Hematopoietic multipotent progenitor cell treated with erythropoietin and hydrocortisone succinate and interleukin-3 and kit ligand, for 4 days (in vitro differentiated cells): ENCODE measurements at places on chromosomes 7 and 10.

- no peak for DNase-seq
Observed at GRCh38 chr10:65907199-65907712, 1018.6 kb upstream of the LRRTM3 start.

DNA sequence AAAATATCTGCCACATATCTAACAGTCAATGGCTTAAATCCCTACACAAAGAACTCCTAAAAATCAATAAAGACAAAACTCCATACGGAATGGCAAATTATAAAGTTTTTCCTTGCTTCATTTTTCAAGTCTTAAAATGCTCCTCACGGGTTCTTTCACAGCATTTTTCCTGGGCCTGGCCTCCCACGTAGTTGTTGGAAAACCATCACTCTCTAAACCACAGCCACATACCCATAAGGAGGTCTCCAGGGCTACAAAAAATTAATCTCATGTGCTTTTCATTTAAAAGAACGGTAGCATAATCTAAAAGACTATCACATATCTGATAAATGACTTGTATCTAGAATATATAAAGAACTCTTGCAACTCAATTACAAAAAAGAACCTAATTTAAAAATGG, 2.9 kb downstream of the COA1 start:
- DNase-seq = no peak

DNA sequence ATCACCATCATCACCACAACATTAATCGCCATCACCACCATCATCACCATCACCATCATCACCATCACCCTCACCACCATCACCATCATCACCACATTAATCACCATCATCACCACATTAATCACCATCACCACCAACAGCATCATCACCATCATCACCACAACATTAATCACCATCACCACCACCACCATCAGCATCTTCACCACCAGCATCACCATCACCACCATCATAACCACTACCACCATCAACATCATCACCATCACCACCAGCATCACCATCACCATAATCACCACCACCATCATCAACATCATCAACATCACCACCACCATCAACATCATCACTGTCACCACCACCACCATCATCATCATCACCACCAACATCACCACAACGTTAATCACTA, 124.6 kb downstream of the WDFY4 start:
- no peak for DNase-seq

GRCh38 chr7:19871102-19871501, 97.7 kb upstream of the TMEM196 start:
- DNase-seq = no peak

DNA sequence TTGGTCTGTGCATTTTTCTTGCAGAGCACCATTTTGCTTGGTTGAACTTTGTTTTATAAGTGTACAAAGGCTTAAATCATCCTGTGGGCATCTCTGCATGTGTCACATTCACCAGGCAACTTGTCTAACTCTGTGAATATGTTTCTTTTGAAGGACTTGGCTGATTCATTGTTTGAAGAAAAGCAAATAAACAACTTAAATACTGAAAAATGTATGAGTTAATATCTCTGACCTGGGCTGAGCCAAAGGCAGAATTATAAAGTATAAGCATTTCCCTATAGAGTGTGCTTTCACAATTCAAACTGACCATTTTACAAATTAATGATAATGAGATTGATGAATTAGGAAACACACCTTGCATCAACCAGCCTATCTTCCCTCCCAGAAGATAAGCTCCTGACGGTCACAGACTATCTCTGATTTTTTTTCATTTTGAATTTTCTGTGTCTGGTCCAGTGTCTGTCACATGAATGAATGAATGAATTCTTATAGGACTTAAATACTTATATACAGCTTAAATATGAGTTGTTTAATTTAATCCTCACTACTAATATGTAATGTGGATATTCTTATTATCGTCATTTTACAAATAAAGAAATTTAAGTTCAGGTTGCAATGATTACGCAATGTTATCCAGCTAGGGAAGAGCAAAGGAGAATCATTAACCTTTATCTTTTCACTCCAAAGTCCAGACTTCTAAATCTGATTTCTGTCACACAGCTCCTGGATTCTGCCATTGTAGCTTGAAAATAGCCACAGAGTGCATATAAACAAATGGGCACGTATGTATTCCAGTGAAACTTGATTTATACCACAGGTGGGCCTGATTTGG, 182.0 kb upstream of the PHYHIPL start:
- DNase-seq = no peak

DNA sequence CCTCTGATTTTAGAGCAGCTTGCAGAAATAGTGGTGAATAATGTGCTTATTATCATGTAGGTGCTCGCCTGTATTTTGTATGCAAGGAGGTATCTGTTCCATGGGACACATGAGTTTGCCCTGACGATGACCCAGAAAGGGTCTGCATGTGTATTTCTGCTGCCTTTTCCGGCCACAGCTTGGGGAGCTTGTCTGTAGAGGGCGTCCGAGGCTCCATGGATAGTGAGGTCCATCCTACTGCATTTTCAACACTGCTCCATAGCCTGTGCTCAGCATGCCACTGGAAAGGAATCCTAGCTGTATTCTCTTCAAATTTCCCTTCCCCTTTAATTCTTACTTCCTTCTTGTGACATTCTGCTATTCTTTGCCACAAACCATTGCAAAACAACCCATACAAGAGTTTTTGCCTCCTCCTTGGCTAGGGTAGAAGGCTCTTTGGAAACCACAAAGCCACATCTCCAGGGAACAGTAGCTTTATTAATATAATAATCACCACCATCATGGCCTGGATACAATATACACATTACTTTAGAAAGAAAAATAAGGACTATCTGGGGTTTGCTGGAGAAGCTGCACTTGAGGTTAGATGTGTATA, 127.7 kb downstream of the DYNC1I1 start:
- peak; percentile 80 for DNase-seq

DNA sequence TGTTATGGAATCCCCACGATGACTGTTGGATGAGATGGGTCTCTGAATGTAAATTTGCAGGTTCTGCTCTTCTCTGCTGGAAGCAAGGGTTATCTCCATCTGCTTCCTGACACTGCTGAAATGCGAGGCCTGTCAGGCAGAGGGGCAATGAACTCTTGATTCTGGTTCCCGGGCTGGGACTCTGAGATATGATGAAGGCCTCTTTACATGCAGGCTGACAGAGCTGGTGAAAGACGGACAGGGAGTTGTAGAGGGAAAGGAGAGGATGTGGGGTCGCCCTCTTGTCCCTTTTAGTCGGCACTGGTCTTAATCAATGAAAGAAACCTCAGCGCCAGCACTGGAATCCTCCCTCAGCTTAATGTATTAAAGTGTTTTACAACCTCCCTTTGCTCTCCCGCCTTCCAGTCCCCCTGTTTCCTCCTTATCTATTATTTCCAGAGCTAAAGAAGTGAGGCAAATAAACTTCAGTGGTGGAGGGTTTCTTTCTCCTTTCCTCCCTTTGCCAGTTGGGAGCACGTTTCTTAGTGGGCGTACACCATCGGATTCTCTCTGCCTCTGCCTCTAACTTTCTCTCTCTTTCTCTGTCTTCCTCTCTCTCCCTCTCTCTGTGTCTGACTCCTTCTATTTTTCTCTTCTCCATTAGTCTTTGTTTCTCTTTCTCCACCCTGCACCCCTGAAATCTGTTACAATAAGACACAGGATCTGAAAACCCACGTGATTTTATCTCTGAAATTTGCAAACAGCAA, 145.6 kb downstream of the BAMBI start:
- DNase-seq = peak; percentile 42

DNA sequence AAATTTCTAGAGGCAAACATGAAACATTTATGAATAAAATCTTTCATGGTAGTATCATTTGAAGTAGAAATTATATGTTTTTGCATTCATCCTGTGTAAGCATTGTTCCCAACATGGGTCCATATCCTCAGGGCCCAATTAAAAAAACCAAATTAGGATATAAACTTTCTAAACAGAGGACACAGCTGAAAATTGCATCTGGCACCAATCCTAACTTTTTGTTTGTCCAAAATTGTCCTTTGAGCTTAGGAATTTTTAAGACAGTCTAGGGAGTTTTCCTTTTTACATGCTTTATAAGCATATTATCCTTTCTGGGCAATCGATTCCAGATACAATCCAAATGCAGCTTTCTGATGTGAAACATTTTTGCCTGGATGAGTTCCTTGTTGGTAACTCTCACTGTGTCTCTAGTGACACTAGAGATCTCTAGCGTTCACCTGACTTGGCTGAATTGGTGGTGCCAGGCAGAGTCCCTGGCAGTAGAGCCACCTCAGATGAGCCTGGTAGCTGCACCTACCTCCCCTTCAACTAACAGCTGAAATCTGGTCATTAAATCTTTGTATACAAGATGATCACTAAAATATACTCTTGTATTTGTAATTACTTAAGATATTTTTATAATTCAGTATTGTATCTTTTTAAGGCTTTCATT, 137.6 kb upstream of the SAMD8 start:
- no peak for DNase-seq

DNA sequence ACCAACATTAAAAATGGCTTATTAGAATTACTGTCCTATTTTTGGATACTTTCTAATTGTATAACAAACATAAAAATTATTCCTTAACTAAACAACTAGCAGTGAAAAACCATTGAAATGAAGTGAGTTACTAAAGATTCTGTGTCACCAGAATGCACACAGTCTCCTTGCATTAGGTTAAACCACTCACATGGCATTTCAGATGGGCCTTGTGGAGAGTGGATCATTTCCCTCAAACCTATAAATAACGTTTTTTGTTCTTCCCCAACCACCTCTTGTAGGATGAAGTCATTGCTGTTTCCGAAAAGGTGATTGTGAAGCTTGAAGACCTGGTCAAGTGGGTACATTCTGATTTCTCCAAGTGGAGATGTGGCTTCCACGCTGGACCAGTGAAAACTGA, 38.4 kb downstream of the ARID5B start:
- no peak for DNase-seq

GRCh38 chr7:50791938-50792341, 9.2 kb upstream of the GRB10 start:
- peak; percentile 74 for DNase-seq

GRCh38 chr10:114402871-114403540, 1.3 kb downstream of the AFAP1L2 start:
- DNase-seq = peak; percentile 10

GRCh38 chr7:75946207-75946855, 31.4 kb downstream of the POR start:
- no peak for DNase-seq

DNA sequence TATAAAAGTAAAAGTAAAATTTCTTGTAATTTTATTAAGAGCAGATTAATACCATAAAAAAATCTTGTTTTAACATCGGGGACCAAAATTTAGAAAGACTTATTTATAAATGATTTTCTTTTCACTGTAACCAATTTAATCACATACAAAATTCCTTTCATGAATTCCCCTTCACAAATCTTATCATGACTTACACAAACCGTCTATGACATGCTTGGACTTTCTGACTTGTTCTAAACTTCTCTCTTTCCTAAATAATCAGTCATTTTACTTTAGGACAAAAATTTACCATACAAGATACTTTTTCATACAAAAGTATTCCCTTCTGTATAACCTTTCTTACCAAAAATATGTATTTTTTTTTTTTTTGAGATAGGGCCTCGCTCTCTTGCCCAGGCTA, 9.3 kb downstream of the CROT start:
- peak; percentile 52 for DNase-seq

DNA sequence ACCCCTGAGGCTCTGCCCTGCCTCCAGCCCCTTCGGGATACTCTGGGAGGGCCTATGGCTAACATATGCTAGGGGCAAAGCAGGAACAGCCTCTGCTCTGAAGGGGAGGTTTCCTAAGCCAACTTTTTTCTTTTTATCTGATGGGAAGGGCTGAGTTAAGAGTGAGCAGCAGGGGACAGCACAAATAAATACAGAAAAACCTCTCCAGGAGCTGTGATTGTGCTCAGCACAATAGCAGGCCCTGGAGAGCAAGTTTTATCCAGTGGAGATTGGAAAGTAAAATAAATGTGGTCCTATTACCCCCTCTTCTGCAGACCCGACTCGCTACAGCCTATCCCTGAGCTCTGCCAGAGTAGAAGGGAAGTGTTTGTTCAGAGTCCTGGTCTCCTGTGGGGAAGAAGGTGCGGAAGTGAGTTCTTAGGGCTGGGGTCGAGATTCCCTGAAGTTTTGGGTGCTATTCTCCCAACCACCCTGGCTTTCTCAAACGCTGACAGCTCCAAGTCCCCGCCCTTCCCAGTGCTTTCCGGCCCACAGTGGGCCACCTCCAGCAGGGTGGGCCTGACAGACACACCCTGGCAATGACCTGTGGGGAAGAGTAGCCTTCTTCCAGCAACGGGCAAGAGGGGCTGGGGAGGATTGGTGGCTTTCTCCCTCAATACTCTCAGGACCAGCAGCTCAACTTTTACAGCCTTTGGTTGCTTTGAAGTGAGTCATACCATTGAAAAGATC, 23.0 kb upstream of the AFAP1L2 start:
- no peak for DNase-seq

DNA sequence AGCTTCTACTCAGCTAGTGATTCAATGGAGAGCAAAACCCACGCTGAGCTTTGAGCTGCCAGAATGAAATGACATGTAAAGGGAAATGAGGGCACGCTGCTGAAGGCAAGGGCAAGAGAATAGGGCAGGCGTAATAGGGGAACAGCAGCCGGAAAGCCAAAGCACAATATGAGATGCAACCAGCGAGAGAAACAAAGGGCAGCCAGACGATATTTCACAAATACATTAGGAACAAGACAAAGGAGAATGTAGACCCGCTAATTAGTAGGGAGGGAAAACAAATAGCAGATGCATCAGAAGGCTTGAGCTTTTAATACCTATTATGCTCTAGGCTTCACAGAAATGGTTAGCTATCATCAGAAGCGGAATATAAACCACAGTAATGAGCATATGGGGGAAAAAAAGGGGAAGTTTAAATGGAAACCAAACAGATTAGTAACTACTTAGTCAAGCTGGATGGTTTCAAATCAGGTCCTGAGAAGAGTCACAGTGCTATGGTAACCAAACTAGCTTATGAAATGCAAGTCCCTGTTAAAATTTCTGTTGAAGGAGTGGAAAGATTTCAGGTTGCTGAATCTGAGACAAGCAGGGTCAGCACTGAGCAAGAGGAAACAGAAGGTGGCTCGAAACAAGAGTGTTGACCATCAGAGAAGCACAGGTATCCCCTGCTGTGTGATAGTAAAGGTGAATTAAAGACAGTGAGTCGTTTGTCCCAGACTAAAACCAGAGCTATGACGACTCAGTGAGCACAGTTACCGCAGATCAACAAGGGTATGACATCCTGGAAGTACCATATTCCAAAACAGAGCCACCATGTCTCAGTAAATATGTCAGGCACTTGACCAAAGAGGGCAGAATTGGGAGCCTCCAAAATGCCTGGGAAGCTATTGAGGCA, 496.9 kb upstream of the CELF2 start:
- peak; percentile 71 for DNase-seq
